ENCODE measurements at places on chromosomes 13 and 19.

DNA sequence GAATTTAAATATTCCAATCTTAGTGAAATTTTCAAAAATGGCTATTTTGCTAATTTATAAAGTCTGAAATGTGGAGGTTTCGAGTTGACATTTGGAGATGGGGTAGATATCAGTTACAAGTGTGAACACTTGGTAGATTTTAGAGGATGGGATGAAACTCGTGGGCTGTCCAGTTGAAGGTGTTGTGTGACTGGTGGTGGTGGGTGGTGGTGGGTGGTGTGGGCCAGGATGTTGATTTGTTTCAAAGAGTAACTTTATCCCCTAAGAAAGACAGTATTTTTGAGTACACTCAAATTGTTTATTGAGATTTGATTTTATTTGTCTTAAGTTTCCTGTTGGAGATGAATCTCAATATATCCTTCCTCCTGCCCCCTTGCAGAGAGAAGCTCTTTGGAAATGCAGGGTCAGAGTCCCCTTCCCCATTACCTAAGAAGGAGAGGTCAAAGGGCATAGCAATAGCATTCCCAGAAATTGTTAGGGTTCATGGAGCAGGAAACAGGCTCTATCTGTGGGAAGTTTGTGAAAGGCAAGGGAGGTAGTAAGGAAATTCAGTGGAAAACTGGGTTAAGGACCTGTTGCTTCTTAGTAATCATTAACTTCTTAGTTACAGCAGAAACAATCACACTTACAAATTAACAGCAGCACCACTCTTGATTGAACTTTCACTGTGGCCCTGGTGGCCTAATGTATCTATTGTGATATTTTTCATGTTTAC lies 133.6 kb upstream of the RNF113B start:
- DNase-seq = no peak

- no peak for DNase-seq
Observed at GRCh38 chr13:26847281-26847680, 86.7 kb upstream of the GPR12 start.

DNA sequence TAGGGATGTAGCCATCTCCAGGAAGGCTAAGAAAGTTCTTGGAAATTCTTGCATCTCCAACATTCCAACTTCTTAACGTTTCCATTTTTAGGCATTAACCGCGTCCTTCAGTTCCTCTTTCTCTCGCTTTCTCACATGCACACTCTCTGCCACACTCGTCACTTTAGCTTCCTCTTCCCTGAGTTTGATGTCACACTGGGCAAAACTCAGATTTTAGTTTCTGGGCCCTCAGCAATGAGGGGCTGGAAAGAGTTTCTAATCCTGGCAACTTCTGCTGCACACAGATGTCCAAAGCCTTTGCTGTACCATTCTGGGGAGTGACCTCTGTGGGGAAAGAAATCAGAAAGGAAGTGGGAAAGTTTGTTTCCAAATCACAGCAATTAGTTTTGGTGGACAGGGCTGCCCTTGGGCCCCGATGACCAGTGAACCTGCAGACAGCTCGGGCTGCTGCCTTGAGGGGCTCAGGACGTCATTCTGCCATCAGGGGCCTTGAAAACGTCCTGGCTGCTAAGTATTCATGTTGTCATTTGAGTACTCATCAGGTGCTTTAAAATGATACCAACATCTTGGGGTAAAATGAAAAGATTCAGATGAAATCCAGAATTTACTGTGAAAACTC lies 89.3 kb downstream of the KL start:
- no peak for DNase-seq

GRCh38 chr19:3458229-3459088 lies 21.9 kb downstream of the SMIM24 start:
- DNase-seq = no peak
